ENCODE measurements at places on chromosomes 16 and 17.
A peak's percentile ranks its signal among the peaks of the same experiment; 100 is the strongest.

DNA sequence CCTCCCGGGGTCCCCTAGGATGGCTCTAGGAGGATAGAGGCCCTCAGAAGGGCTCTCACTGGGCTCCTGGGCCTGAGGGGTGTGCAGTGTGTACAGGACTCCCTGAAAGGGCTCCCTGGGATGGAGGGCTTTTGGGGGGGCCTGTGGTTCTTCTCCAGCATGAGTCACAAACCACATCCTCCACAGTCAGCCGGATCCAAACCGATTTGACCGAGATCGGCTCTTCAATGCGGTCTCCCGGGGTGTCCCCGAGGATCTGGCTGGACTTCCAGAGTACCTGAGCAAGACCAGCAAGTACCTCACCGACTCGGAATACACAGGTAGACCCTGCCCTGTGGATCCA, 4.5 kb downstream of the TRPV2 start:
- no peak for DNase-seq

DNA sequence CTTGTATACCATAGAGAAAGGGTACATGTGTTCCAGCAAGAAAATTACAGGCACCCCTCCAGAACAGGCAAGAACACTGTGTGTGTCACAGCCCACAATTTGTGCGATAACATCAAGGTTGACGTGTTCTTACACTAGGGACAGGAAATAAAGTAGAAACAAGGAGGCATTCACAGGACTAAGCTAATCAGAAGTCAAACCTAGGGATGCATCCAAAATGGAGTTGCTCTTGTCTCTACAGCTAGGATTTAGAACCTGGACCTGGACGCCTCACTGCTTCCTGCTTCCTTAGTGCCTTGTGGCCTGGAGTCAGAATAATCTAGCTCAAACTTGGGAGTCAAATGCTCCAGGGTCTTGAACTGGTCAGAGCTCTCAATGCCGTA, 41.3 kb downstream of the GINS3 start:
- DNase-seq: no peak

DNA sequence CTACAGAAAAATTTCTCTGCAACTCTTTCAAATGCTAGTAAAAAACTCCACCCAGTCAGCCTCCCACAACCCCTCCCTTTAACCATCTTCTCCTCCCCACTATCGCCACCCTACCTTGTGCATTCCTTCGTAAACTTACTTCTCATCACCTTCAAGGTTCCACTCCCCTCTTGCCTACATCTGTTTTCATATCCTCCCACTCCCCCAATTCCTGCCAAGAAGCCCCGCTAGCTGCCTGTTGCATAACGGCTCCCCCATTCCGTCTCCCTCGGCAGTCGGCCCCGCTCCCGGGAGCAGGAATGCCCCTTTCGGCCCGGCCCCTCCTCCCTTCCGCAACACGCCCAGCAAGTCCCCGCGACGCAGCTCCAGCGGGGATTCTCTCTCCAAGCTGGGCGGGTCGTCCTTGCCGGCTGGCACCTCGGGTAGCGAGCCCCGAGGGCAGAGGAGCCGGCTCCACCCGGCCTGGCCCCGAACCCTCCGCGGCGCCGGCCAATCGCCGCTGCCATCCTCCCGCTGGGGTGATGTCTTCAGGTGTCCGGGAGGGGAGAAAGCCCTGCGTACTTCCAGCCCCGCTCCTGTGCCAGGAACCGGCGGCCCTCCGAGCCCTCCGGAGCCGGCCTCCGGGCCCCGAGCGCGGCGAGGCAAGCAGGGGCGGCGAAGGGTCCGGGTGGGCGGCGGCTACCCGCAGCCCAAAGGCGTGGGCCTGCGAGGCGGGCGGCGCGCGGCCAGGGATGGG, 1.5 kb downstream of the PHLPP2 start:
- peak; percentile 57 for DNase-seq

- no peak for DNase-seq
These were observed 34.7 kb upstream of the VPS4A start for GRCh38 chr16:69276148-69277115.

- DNase-seq: no peak
These were observed 4.4 kb upstream of the ABCA9 start for GRCh38 chr17:69065113-69065512.

DNA sequence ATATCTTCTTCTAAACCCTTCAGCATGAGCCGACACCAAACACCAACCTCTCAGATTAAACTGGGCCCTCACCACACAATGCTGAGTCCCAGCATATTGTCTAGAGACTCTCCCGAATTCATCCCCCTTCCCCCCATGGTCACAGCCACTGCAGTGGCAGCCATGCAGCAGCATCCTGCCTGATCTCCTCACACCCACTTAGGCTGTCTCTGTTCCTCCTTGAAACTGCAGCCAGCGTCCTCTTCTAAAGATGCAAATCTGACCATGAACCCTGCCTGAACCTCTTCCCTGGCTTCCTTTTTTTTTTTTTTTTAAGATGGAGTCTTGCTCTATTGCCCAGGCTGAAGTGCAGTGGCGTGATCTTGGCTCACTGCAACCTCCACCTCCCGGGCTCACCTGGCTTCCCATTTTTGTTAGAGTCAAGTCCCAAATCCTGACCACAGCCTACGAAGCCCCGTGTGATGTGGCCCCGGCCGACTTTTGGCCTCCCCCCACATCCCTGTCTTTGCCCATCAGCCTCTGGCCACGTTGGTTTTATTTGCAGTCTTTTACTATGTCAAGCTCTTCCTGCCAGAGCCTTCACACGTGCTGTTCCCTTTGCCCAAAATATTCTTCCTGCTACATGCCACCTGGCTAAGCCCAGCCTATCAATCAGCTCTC, 2.8 kb downstream of the FA2H start:
- DNase-seq: no peak

DNA sequence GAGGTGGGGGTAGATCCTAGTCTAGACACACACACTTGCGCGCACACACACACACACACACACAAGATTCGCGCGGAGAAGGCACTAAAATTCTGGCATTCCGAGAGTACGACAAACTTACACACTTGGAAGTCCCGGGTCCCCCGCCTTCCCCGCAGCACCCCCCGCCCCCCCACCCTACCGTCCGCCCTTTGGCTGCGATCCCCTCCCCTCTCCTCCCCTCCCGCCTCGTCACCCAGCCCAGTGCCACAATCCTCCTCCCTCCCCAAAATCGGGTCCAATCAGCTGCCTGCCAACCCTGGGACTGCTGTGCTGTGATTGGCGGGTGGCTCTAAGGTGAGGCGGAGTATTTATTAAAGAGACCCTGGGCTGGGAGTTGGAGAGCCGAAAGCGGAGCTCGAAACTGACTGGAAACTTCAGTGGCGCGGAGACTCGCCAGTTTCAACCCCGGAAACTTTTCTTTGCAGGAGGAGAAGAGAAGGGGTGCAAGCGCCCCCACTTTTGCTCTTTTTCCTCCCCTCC, at the start of gene SOX9:
TSS of gene SOX9 (plus strand) at position 379 of the 522 bp plus-strand sequence. CDS start 372 bp downstream, outside the sequence.
- no peak for DNase-seq
